Fibroblast of upper back skin (primary cell): ENCODE measurements at places on chromosomes 11 and 22.

- no peak for DNase-seq
These were observed 396.6 kb downstream of the NELL1 start for GRCh38 chr11:21066030-21066429.

- DNase-seq, result no peak
These were observed 3.7 kb downstream of the TMEM123 start for GRCh38 chr11:102448869-102449224.

GRCh38 chr11:104727095-104727494 lies 171.2 kb downstream of the CASP12 start:
- no peak for DNase-seq

- DNase-seq, result no peak
These were observed 21.5 kb upstream of the P2RY2 start for GRCh38 chr11:73196576-73196975.

DNA sequence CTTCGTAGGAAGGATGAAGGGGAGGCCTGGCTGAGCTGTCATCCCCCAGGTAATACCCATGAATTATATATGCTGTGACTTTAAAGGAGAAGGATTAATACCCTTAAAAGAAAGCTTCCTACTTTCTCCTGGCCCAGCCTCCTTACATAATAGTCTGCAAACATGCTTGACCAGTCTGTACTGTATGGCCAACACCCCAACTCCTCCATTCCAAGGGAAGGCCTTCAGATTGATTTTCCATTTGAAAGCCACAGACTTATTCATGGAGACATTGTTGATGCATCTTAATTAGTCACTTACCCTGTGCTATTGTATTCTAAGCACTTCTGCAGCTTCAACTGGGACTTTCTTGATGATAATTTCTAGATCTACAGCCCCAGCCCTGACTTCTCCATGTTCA lies 2.0 kb downstream of the PAAF1 start:
- DNase-seq, result no peak

DNA sequence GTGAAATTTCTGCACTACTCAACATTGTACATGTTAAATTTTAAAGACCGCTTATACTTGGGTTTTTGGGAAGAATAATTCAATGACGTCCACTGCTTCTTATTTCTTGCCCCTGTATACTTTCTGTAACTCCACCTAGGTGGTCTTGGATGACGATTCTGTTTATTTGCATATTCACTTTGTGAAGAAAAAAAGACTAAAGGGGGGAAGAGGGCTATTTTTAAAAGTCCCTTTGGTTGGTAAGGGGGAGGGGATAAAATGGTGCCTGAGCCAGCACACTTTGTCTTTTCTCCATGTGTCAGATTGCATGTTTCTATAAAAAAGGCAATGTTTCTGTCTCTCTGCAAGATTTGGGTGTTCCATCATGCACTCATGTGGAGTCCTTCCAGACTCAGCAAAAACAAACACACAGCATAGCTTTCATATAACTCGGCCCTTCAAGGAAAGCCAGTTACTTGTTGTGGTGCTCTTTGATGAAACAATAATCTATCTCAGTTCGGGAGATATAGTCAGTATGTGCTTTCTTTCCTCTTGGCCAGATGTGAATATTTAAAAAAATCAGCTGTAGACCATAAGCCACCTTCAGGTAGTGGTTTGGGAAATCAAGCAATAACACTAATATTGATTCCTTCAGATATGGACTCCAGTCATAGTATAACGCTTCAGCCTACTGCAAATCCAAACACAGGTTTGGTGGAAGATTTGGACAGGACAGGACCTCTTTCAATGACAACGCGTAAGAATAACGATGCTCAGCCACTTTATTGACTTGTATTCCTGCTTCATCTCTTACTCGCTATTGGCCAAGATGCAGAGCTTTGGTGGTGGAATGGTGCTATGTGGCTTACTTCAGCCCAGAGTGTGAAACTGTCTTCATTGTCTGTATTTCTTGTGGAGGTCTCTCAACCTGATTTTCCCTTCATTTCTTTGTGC lies 68.8 kb downstream of the CD44 start:
- no peak for DNase-seq
